LoVo (cell line): ENCODE measurements at places on chromosomes 5 and 9.

GRCh38 chr5:11791792-11792191 lies 112.5 kb downstream of the CTNND2 start:
- no peak for DNase-seq

DNA sequence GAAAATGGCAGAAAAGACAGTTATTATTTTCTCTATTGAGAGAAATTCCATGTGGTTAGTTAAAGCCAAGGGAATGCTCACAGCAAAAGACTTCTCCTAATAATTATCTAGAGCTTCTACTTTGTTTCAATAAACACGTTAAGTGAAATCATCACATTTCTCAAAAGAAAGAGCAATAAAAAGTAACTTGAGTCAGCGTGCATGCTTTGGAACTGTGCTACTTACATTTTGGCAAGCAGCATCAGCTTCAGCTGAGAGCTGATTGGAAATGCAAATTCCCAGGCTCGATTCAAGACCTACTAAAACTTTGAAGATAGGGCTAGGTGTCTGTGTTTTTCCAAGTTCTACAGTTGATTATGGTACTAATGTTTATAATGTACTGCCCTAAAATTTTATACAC lies 132.1 kb downstream of the CDH18 start:
- DNase-seq: no peak

DNA sequence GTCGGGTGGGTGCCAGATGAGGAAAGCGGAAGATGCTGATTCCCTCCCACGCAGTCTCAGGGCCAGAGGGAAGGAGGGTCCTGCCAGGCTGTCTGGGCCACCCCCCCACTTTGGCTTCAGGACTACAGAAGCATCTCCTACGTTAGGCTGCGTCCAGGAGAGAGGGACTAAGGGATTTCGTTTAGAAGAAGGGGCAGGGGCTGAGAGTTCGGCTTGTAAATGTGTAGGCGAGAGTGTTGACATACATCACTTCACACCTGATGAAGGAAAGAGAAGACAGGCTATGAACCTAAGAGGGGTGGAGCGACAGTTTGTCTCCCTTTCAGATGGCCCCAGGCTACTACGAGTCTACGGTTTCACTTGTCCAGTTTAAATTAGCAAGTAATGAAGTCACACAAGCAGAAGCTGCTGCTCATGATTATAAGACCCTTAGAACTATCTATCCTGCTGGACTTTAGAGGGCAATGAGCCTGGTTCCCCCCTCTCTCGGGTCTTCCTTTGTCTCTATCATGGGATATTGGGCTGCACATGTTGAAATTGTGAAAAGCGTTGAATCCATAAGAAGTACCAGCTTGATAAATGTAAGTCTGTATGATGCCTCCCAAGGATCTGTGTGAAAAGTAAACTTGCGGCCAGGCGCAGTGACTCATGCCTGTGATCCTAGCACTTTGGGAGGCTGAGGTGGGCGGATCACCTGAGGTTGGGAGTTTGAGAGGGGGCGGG lies 193.0 kb downstream of the AOPEP start:
- DNase-seq: no peak

DNA sequence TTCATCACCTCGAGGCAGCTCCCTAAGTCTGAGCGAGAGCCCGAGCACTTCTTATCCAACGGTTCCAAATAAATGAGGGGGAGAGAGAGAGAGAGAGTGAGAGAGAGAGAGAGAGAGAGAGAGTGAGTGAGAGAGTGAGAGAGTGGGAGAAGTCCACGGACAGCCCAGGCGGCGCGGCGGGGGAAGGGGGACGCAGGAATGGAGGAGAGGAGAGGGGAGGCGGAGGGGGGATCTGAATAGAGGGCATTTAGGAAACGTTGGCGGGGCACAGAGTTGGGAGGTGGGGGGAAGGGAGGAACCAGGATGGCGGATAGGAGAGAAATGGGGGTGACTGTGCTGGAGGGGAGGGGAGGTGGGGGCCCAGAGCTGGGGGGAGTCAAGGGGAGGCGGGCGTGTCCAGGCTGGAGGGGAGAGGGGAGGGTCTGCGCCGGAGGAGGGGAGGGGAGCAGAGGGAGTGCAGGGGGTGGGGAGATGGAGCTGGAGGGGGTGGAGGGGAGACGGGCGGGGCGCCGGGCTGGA lies 398 bp upstream of the BASP1 start:
- no peak for DNase-seq

DNA sequence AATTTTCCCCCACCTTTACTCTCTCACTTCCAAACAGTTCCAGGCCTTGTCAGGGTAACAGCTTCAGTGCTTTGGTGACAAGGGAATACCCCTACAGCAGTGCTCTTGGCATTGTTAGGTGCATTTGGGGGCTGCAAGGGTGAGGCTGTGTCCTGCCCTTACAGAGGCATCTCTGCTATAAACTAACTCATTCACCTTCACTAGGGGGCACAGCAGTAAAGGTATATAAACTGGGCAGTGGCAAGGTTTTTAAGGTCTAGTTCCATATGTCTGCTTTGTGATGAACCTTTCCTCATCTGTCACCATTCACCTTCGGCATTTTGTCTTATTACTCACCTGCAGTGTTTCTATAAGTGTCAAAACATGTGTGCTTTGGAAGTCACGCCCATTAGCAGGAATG lies 79.1 kb upstream of the GPR151 start:
- no peak for DNase-seq

DNA sequence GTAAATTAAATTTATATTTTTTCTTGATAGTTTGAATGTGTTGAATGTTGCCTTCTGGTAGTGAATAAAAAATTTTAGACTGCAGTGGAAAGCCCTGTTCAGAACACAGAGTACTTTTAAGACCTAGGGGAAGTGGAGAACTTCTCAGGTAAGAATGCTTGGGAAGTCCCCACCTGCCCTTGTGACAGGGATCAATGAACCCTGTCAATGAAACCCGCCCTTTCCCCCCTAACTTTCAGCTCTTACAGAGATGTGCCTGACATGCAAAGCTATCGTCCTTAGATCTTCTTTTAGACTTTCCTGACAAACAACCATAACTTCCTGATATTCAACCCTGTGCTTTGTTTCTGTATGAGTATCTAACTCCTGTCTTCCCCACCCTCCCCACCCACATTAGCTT lies 562.7 kb downstream of the TLE4 start:
- no peak for DNase-seq

DNA sequence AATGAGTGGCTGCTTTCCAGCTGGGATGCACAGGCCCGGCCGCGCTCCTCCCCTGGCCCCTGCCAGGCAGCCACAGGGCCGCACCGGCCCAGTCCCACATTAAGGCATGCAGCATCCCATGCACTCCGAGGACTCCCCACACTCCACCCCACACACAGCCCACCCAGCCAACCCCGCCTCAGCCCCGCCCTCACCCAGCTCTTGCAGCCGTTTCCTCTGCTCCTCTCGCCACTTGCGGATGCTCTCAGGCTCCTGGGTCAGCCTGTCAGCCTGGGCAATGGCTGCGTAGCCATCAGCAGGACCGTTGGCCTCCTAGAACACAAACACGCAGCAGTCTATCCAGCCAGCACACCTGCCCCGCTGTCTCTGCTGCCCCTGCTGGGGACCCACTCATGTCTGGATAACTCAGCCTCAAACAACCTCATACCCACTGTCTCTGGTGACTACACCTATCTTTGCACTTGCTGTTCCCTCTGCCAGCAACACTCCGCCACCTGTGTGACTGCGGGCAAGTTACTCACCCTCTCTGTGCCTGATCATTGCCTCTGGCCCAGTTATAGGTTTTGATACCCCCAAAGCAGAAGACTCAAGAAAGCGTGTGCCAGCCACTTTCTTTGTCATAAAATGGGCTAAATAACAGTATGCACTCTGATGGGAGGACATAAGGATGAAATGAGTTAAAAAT lies 9.3 kb downstream of the HIGD2A start:
- no peak for DNase-seq

- no peak for DNase-seq
Observed at GRCh38 chr9:97561501-97561900, 60.0 kb downstream of the TMOD1 start.

DNA sequence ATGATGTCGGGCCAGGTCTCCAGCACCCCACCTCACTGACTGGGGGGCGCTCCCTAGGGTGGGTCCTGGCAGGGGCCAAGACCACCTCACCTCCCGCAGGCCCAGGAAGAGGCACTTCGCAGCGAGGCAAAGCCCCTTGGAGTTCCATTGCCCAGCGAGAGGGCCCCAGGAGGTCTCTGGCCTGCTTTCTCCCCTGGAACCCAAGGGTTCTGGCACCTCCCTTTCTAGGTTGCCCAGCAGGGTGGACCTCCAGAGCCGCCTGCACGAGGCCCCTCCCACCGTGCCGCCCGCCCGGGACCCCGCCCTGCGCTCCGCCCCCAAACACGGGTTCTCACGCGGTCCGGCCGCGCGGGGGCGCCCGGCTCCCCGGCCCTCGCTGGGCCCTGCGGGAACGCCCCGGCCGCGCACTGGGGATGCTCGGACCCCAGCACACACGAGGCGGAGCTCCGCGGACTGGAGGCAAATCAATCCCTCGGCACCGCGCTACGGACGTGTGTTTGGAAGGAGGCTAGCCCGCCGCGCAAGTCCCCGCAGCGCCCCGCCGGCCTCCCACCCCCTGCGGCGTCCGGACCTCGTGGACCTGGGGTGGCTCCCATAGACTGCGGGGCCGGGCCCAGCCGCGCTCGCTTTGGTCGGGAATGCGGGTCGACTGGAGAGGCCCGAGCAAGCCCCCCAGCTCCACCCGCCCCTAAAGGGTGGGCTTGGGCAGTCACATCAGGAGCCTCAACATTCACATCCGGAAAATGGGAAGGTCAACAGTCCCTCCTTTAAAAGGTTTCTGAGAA lies 99.5 kb upstream of the LMX1B start:
- DNase-seq: no peak

DNA sequence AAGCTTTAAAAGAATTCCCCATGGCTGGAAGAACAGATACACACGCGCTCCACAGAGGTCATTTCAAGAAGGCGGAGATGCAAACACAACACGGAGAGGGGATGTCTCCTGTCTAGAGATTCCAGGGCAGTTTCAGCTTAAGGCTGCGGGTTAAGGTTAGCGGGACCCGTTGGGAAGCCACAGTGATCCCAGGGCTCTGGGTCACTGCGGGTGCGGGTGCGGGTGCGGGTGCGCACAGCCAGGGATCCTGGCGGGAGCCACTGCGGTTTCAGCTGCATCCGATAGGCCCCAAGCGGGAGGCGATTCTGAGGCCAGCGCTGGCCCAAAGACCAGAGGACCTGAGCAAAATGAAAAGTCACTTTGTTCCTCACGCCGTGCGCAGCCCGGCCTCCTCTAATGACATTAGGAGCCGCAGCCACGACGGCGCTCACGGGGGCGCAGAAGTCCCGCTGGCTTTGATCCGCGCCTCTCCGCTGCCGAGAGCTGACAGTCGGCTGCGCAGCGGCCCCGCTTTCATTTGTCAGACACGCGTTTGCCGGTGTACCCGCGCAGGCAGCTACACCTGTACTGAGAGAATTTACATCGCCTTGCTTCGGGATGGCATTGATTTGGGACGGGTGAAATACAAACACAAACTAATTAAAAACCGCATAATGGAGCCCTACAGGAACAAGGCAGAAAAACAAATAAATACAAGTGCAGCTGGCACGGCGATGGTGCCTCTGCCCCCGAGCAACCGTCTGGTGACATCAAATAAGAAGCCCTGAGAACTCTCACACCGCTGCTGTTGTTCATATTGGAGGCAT lies 5.3 kb upstream of the IRX1 start:
- DNase-seq: no peak

DNA sequence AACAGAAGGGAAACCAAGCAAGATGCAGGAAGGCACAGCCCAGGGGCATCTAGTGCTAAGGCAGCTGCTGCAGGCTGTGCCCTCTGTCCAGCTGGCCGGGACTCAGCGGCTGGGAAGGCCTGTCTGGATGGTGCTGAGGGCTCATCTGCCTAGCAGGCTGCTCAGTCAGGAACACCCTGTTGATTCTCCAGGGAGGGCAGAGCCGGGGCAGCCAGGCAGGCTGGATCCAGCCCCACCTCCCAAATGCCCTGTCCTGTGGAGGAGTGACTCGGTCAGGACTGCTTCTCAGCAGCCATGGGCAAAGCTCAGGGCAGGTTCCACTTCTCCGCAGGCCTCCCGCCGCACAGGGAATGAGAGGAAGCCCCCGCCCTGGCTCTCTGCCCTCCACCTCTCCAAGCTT lies 7.8 kb upstream of the LCN9 start:
- no peak for DNase-seq

GRCh38 chr9:129027224-129027684 lies 877 bp downstream of the SH3GLB2 start:
- DNase-seq: no peak

- no peak for DNase-seq
Observed at GRCh38 chr9:34256987-34257585, 72.0 kb downstream of the KIF24 start.

- DNase-seq: no peak
Observed at GRCh38 chr5:117103703-117104102, 529.1 kb upstream of the SEMA6A start.

GRCh38 chr5:102855681-102856388 lies 100.7 kb downstream of the PAM start:
- no peak for DNase-seq

GRCh38 chr5:59449905-59450644 lies 443.5 kb downstream of the PDE4D start:
- DNase-seq: no peak

GRCh38 chr5:178483620-178484019 lies 106.6 kb downstream of the COL23A1 start:
- DNase-seq: no peak

GRCh38 chr5:129631961-129632360 lies 115.9 kb upstream of the MINAR2 start:
- DNase-seq: no peak

DNA sequence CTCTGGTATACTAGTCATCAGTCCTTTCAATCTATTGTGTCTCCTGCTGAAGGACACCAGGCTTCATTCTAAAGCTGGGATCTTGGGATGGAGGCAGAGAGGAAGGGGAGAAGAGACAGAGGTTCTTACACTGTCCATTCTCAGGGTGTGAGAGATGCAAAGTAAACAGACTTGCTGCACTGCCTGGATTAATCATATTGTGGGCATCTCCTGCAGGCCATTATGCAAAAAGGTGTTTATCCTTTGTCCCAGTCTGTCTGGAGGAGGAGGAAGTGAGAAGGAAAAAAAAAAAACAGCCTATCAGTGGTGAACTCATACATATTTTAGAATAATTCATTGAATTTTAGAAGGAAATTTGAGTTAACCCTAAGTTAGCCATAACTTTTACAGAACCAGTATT lies 92.9 kb upstream of the TNPO1 start:
- no peak for DNase-seq

DNA sequence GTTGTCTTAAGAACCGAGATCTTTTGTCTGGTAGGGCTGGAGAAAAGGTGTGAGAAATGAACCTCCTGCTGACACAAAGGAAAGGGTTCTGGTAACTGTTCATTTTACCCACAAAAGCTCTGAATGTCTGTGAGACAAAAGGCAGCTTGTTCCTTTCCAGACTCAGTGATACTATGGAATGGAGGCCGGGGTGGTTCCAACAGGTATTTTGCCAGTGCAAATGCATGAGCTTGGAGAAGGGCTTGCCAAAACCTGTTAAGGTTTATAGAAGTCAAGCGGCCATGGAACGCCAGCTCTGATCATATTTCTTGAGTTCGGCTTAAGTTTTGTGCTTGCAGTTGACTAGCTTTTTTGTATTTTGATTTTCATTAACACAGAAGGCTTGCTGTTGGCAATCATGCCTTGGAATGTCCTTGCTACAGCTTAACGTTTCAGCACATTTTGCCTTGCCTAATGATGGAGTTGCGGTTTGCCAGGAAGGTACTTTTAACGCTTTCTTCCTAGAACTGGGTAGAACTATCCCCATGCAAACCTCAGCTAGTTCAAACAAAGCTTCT lies 328.6 kb downstream of the PIK3R1 start:
- DNase-seq: no peak
